ENCODE measurements at places on chromosomes 2 and 18.

- DNase-seq = no peak
These were observed 169.2 kb upstream of the NCK2 start for GRCh38 chr2:105575499-105576025.

DNA sequence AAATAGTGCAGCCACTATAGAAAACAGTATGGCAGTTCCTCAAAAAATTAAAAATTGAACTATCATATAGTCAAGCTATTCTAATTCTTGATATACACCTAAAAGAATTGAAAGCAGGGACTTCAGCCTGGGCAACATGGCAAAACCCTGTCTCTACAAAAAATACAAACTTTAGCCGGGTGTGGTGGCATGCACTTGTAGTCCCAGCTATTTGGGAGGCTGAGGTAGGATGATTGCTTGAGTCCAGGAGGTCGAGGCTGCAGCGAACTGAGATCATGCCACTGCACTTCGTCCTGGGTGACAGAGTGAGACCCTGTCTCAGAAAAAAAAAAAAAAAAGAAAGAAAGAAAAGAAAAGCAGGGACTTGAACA lies 279.5 kb upstream of the STON1 start:
- DNase-seq = no peak

DNA sequence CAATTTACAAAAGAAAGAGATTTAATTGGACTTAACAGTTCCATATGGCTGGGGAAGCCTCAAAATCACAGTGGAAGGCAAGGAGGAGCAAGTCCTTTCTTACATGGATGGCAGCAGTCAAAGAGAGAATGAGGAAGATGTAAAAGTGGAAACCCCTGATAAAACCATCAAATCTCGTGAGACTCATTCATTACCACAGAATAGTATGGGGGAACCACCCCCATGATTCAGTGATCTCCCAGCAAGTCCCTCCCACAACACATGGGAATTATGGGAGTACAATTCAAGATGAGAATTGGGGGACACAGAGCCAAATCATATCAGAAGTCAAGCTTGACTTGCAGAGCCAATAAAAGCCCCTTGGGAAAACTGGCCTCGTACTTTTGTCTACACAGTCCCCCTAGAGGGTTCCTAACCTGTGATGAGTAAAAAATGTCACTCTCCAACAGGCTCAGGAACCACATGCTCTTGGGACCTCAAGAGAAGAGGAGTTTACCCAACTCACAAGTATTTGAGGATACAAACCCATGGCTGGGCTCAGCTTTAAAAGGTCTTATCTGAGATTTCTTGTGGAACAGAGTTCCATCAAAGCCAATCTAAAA lies 11.2 kb upstream of the INPP4A start:
- DNase-seq = no peak

DNA sequence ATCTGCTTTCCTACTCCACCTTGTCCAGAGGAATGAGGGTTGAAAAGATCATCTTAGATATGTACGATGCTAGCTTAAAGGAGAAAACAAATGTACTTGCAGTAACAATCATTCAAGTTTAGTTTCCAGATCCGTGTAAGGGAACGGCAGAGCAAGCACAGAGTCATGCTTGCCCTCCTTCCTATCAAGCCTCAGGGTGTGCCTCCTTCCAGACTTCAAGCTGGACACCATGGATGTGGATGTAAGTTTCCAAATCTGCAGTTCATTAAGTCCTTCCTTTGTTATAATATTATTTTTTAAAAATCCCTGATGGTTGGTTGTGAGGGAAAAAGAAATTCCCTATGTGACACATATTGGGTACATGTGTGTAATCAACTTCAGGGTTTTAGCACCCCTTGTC lies 238.9 kb upstream of the NT5C1B start:
- no peak for DNase-seq

- no peak for DNase-seq
These were observed 97.3 kb downstream of the CNTNAP5 start for GRCh38 chr2:124122340-124122739.

- no peak for DNase-seq
These were observed 21.9 kb upstream of the MCFD2 start for GRCh38 chr2:46937471-46937901.

- no peak for DNase-seq
These were observed 48.1 kb downstream of the MYOM1 start for GRCh38 chr18:3171631-3172030.

- no peak for DNase-seq
These were observed 1891.5 kb upstream of the PIK3C3 start for GRCh38 chr18:40063488-40063887.

GRCh38 chr2:51219468-51219867 lies 187.5 kb upstream of the NRXN1 start:
- DNase-seq = peak; percentile 12

DNA sequence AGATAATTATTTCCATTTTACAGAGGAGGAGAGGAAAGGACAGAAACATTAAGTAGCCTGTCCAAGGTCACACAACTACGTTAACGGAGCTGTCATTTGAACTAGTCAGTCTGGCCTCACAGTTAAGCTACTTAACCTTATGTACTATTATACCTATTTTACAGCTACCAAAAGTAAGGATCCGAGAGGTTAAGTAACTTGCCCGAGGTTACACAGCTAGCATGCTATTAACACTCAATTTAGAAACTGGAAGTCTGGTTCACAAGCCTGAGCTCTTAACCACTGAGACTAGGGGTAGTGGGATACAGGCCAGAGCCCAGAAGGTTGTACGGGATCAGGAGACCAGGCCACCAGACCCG lies 476 bp downstream of the GLB1L start:
- DNase-seq = no peak

GRCh38 chr2:179595284-179595683 lies 266.1 kb downstream of the ZNF385B start:
- DNase-seq = no peak

All from kidney capillary endothelial cell (primary cell).